ENCODE measurements at places on chromosomes 6 and 20.

DNA sequence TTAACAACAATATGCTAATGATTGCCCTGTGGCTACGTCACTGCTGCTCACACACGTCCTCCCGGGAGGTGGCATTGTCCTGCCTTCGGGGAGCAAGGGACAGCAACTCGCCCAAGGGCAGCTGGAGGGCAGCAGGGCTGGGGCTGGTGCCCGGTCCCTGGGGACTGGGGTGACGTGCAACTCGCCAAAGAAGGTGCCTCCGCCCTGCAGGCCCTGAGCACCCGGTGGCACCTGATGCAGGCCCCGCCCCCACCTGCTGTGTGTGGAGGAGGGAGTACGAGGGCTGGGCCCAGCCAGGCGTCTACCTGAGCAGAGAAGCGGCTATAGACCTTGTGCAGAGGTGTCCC is 64.8 kb upstream of the SLCO4A1 start:
- no peak for DNase-seq

- DNase-seq, result no peak
Observed at GRCh38 chr6:149242883-149243282, 74.6 kb upstream of the TAB2 start.

- DNase-seq, result no peak
Observed at GRCh38 chr6:30915591-30915946, 1.5 kb downstream of the VARS2 start.

DNA sequence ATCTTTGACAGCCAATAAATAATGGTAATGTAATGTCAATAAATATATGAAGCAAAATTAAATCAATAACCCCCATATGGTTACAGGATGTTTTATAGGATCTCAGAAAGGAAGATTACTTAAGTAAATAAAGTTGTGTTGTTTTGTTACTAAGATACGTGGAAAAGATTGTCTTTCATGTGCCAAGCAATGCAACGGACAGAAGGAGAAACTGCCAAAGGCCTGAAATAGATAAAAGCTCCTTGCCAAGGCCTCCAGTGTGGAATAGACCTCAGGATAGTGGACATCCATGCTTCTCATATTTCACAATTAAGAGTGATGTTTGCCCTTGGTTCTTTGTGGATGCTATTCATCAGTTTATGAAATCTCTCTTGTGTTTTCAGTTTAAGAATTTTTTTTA is 16.4 kb upstream of the FNDC1 start:
- no peak for DNase-seq

GRCh38 chr20:36541227-36541767 is at the start of gene MYL9:
Gene MYL9 (plus strand): TSS chr20:36541519. CDS start chr20:36544885, 3,366 bp downstream.
- DNase-seq, result no peak

DNA sequence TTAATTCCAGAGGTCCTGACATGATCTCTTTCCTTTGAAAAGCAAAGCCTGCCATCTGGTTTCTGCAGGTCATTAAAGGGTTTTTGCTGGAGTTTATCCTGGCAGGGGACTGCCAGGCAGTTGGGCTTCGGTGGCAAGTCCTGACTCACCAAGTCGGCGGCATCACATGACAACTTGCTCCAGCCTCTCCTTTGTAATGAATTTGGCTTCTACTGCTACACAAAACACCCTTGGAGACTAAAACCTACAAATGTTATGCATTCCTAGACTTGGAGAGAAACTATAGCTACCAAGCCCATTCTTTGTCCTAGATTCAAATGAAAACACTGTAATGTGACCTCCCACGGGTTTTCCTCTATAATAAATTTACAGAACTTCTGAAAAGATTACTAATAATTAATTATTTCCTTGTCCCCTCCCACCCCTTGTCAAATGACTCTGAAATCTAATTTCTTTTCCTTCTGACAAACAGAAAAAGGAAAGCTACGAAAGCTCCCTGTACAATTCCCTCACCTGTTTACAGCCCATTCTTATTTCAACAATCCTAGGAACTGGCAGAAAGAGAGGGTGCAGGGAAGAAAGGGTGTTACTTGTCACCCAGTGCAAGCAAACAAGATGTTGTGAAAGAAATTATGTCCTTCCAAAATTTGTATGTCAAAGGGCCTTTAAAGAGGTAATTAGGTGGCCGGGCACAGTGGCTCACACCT is 62.9 kb downstream of the QRSL1 start:
- no peak for DNase-seq

DNA sequence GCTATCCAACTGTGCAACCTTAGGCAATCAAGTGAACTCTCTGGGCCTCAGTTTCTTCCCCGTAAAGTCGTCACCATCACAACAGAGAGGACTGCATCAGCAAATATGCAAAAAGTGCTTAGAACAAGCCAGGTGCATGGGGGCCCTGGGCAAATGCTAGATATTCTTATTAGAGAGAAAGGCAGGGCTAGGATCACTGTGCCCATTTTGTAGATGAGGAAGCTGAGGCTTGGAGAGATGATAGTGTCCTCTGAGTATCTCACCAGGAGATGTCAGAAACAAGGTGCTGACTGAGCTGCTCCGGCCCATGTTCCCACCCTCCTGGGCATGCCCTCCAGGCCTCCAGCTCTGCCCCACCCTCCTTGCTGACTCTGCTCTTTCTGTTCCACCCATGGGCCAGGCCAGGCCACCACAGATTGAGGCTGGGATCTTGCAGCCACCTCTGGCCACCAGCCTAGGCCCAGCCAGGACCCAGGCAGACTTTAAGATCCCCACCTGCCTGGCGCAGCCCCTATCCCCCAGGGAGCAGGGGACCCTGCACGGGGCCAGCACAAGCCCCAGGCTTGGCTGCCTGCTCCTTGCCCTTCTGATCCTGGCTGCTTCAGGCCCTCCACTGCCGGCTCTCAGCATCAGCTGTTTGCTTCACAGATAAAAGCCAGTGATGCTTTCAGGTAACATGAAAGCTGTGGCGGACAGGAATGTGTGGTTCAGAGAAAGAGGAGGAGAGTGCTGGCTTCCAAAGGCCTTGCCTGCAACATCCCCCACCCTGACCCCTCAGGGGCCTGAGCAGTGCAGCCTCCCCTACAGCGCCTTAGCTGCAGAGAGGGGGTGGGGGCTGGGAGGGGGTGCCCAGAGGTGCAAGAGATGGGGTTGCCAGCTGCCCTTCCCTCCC is 47.6 kb downstream of the GRM4 start:
- DNase-seq, result no peak

GRCh38 chr6:4463236-4463635 is 313.0 kb upstream of the CDYL start:
- DNase-seq, result no peak

GRCh38 chr20:40591536-40591935 is 97.5 kb downstream of the MAFB start:
- no peak for DNase-seq

DNA sequence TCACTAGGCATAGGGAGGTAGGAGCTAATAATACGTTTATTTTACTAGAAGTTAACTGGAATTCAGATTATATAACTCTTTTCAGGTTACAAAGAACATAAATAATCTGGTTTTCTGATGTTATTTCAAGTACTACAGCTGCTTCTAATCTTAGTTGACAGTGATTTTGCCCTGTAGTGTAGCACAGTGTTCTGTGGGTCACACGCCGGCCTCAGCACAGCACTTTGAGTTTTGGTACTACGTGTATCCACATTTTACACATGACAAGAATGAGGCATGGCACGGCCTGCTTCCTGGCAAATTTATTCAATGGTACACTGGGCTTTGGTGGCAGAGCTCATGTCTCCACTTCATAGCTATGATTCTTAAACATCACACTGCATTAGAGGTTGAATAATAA is 1.1 kb downstream of the HFE start:
- no peak for DNase-seq

- no peak for DNase-seq
Observed at GRCh38 chr6:37679539-37680476, 17.9 kb downstream of the MDGA1 start.

- DNase-seq, result no peak
Observed at GRCh38 chr6:169923468-169924464, 172.3 kb downstream of the ERMARD start.

GRCh38 chr6:149357726-149358538 is 40.4 kb downstream of the TAB2 start:
- no peak for DNase-seq

DNA sequence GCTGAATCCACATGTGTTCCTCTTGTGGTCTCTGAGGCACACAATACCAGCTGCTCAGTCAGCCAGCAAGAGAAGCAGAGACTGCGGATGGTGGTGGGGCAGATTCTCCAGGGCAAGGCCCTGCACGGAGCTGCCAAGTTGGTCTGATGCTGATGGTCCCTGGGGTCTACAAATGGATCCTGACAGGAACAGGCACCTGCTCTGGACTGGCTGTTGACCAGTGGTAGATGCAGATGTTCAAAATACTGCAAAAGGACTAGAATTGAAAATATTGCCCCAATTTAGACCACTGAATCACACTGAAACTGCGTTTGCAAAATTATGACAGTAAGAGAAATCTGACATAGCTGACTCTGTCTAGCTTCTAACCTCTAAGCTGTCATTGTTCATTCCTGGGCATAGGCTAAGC is 29.6 kb upstream of the TUBB2A start:
- DNase-seq, result no peak

GRCh38 chr20:25340380-25340779 is 50.3 kb downstream of the ABHD12 start:
- DNase-seq, result no peak

- DNase-seq, result no peak
Observed at GRCh38 chr6:160667639-160668481, 3.8 kb upstream of the LPA start.

DNA sequence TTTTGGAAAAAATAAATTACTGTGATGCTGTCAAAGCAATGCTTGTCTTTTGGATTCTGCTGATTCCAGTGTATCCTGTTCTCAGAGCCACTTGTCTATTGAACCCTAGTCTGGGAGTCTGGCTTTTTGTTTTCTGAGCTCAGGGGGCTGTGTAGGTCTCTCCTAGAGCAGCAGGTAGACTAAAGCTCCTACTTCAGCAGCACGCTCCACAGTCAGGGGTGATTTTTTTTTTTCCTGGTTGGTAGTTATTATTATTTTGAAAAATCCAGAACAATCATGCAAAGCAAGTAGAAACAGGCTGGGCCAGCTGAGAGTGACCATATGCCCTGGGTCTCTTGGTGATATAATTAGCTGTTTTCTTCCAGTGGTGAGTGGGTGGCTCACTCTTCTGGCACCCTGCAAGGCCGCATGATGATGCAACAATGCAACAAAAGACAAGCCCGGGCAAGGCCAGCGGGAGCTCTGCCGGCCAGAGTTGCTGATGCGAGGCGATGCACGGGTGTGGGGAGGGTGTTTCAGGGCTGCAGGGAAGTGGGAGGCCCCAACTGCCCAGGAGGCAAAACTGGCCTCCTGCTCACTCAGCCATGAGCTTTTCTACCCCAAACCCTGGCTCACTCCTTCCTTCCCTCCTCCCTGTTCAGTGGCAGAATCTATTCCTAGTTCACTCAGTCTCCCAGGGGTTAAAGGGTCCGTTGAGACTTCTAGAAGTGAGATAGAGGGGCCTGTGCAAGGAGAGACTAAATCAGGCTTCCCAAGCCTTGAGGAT is 11.5 kb upstream of the CDKN1A start:
- no peak for DNase-seq

DNA sequence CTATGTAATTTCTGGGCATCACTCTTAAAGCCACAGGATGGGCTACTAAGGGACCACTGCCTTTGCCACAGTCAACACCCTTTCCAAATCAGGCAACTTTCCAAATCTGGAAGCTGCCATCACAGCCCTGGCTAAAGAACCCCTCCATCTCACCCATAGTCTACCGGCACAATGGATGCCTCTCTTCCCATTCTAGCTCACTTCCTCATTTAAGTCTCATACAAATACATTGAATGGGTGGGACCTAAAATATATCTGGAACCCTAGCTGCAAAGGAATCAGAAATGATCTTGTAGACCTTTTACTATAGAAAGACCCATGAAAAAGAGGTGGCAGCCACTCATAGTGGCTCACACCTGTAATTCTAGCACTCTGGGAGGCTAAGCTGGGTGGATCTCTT is 3.3 kb upstream of the TREML4 start:
- DNase-seq, result no peak

DNA sequence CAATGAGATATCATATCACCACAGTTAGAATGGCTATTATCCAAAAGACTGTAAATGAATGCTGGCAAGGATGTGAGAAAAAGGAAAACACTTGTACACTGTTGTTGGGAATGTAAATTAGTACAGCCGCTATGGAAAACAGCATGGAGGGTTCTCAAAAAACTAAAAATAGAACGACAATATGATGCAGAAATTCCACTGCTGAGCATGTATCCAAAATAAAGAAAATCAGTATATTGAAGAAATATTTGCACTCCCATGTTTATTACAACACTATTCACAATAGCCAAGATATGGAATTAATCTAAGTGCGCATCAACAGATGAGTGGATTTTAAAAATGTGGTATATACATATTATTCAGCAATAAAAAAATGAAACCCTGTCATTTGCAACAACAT is 898.9 kb upstream of the MAN1A1 start:
- no peak for DNase-seq

DNA sequence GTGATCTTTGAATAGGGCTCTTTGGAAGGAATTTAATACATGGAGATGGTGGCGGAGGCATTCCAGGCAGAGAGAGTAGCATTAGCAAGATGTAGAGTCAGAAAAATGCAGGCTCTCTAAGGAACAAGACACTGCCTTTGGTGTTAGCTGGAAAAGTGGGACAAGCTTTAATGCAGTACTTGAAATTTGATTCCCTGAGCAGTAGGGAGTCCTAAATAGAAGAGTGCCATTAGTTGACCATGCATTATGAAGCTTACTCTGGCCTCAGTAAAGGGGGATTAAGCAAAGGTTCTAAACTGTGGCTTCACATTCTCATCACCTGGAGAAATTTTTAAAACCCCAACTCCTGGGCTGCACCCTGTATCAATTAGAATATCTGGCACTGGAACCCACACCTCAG is 494.8 kb upstream of the SOX4 start:
- no peak for DNase-seq

DNA sequence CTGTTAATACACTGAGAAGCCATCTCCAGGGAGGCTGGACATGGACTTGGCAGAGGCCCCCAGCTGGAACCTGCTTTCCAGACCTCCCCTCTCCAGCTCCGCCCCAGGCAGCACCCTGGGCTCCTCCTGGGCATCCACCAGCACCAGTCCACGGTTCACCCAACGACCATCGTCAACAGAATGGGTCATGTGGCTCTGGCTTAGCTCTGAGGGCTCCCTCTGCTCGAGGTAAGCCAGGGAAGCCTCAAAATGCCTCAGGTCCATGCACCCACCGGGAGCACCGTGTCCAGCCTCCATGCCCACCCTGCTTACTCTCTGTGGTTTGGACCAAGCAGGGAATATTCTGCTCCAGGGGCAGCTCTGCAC is 40.5 kb downstream of the WDR27 start:
- DNase-seq, result no peak

DNA sequence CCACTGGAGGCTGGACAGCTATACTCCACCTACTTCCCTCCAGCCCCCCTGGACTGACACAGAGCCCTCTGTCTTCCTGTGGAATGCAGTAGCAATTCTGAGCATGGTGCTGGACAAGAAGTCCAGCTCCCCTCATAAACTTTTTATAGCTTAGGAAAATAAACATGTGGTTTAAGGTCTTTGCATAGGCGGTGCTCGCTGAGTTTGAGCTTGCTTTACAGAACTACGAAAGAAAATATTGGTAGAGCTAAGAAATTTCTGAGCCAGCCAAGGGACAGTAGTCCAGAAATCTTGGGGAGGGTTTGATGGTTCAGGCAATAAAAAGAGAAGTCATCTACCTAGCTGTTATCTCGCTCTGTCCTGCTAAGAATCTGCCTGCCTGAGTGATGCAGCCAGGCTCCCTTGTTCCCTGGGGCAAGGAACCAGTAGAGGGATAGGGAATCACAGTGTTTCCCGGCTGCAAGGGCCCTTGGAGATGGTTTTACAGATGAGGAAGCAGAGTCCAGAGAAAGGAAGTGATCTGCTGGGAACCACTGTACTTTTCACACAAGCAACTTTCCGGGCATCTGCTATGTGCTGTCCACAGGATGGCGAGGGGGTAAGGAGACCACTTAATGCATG is 343.4 kb downstream of the CDC5L start:
- no peak for DNase-seq

- no peak for DNase-seq
Observed at GRCh38 chr20:39871013-39871412, 818.0 kb downstream of the MAFB start.
